Uterus (tissue), 4 donors: ENCODE measurements at places on chromosomes 2 and 18.

DNA sequence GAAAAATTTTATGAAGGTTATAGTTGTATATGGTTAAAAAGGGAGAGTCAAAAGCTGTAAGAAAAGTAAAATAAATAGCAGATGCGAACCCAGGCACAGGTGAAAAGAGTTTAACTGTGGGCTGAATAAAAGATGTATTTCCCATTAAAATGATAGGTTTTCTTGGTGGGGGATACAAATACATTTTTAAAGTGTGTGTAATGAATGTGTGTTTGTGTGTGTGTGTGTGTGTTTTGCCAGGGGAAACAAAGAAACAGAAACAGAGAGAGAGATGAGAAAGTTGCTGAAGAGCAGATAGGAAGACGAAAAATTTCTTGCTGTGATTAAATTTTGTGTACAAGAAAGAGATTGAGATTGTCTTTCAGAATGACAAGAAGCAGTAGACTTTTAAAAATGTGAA lies 12.1 kb downstream of the TFPI start:
- DNase-seq: no peak

DNA sequence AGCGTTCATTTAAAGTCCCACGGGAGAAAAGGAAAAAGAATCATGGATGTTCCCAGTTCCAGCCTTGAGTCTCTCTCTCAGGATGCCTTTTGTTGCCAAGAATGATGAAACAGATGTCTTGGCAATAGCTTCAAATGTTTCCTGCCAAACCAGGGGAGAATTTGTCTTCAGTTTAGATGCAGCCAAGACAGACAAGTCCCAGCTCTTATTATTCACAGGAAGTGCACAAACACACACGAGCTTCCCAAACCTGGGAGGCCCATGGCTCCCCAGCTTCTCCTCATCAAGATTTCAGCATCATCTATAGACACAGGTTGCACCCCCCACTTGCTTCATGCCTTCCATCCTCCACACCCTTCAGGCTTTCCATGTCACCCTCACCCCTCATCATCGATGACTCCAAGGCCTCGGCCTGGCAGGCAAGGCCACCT lies 45.9 kb downstream of the HS1BP3 start:
- DNase-seq: peak; percentile 76

DNA sequence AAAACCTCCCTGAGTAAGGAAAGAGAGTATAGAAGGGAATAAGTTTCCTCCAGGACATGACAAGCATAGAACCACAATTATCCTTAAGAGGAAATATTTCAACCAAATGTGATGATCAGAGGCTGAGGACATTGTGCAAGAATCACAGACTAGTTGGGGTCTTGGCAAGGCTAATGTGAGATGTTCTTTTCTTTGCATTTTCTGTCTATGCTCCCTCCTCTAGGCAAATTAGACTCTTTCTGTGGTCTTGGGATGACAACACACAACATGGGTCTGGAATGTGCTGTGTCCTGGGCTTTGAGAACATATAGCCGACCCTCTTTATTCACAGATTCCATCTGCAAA lies 32.0 kb upstream of the IL1RL1 start:
- DNase-seq: no peak

GRCh38 chr2:64349131-64349530 lies 104.8 kb upstream of the LGALSL start:
- DNase-seq: no peak

GRCh38 chr2:147808520-147808919 lies 36.3 kb upstream of the ACVR2A start:
- no peak for DNase-seq

GRCh38 chr18:49899657-49900330 lies 86.5 kb upstream of the ACAA2 start:
- DNase-seq: no peak

DNA sequence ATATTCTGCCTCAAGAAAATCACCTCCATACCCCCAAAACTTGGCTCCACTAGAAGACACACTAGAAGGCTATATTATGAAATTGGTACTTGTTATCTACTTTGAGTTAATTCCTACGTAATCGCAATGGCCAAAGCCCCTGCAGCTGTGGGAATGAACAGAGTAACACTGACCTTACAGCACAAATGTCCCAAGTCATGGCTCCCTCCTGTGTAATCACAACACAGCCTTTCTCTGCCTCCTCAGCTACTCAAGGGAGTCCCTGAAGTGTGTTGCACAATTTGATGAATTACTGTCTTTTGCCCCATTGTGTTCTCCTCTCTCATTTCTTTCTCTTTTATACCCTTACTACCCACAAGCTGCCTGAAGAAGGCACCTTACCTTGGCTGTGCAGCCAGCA lies 375.2 kb downstream of the ARHGAP15 start:
- DNase-seq: no peak

DNA sequence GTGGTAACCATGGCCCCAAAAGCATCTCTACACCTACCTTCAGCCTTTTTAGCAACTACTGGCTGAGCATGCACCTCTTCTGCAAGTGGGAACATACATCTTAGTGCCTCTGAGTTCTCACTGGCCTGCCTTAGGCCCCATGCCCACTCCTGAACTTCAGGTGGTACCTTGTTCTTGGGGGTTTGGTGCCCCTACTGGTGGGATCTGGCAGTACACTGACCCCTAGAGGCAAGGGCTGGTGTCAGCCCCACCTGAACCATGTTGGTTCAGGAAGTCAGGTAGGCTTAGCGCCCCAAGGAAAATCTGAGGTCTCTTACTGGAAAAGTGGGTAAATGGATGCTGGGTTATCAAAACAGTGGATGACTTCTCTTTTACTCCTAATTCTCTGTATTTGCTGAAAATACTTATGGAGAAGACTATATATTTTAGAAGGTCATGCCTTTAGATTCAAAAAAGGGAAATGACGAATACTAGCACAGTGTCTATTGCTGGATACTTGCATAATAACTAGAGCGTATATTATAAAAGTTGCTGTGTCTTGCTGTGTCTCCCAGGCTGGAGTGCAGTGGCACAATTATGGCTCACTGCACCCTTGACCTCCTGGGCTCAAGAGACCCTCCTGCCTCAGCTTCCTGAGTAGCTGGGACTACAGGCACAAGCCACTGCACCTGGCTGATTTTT lies 84.6 kb downstream of the RAB31 start:
- no peak for DNase-seq

DNA sequence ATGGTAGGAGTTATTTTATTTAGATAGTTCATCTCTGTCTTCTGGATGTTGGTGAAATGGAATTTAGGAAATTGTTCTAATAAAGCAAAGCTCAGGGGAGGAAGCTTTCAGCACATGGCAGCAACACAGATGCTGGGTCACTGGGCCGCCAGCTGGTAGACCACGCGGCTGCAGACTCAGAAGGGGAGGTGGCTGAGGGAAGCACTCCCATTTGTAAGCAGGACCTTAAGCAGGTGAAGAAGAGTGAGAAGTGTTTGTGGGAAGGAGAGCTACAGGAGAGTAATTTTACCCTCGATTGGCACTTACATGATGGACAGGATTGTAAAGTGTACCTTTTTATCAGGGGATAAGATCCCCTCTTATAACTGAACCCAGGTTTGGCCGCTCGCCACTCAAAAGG lies 24.4 kb downstream of the NMS start:
- no peak for DNase-seq

DNA sequence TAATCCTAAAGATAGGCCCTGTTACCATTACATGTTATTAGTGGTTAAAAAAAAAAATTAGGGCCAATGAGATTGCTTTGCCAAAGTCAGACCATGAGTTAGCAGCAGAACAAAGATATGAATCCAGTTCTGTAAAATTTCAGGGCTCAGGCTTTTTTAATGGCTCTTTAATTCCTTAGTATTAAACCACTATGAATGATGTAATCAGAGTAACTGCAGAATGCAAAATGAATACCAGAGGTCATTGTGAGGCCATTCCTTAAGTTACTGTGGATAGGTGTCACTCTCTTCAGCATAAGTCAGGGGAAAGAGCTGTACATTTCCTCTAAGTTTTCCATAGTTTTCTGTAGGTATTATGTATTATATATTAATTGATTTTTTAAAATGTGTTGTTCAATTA lies 42.2 kb upstream of the TBR1 start:
- DNase-seq: no peak

- DNase-seq: no peak
Observed at GRCh38 chr18:38545071-38545470, 979.5 kb upstream of the CELF4 start.

DNA sequence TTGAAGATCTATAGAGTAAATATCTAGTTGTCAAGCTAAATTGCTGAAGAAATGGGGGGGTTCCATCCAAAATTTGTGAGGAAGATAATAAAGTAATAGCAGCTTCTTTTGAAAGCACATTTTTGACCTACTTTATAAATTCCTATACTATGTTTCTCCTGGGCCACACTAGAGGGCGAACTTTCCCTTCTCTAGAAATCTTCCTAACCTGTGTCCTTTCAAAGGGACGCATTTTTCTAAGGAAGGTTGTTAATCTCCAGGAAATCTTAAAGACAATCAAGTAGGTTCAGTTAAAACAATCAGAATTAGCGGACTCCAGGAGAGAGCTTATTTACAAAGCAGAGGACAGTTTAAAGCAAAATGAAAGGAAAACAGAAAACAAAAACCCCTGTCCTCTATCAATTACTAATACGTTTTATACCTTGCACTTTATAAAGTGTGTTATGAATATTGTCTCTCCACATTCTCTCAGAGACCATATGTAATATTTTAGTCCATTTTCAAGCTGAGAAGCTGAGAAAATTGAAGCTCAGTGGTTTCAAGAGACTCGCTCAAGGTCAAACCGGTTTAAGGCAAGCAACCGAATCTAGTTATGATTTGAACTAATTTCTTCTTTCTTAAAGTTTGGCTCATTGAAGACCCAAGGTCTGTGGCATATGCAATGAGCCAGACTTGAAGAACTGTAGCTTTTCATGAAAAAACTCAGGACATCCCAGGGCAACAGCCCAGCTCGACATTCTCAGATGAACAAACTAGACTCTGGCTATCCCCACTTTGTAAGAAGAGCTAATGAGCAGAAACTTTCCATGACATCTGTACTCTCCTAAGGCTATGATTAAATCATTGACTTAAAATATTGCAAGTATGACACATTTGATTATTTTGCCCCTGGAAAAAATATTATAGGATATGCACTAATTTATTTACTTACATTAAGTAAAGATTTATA lies 273.6 kb downstream of the PAX3 start:
- no peak for DNase-seq

- no peak for DNase-seq
Observed at GRCh38 chr2:23599006-23599405, 214.0 kb downstream of the KLHL29 start.

DNA sequence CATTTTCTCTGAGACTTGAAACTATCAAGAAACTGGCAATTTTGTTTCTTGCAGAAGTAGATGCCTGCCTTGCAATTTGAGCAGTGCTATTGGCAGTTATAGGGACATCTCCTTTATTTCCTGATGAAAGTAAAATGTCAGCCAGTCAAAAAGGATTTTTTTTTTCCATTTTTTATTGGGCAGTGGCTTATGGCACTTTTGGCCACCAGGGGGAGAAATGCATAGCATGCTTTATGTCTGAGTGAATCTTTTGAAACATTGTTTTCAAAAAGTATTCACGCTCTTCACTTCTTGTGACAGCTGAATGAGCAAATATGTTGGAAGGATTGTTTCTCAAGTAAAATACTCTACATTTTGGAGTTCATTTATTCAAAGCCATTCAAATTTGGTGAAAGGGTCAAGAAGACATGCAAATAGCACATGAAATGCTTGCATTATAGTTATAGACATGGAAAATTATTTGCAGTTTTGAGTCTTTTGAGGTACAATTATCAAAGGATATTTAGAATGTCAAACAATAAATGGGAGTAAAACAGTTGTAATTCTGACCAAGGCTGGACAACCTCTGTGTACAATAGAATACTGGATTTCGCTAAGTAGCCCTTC lies 491.0 kb downstream of the CDH2 start:
- no peak for DNase-seq

DNA sequence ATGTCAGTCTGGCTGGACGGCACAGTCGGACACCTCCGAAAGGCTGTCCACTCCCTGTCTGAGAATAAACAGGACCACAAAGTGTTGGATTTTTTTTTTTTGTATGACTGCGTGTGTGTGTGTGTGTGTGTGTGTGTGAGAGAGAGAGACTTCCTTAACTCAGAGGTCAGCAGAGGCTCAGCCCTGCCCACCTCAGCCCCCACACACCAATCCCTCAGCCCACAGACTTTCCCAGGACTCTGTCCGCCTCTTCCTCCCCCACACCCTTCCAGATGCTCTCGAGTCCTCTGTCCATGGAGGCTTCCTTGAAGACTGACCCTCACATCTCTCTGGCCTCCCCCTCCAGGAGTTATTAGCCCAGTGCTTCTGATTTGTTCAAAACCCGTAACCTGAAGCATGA lies 147.3 kb downstream of the BCL11A start:
- DNase-seq: no peak

- DNase-seq: no peak
Observed at GRCh38 chr18:9788140-9788539, 80.0 kb downstream of the RAB31 start.

DNA sequence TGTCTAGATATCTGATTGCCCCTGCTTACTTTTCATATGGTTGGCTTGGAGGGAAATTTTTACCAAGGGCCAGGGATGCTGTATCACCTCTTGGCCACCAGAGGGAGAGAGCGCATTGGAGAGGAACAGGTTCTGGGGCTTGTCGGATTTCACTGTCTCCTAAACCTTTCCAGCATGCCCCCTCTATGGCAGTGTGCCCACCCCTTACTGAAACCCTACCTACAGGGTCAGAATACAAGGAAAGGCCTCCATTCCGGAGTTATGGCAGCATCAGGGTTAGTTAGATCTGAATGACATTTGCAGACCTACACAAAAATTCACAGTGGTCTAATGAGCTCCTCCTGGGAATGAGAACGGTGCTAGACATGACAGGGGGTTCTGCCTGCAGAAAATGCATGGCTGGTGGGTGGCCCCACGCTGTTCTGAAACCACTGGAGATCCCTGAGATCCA lies 5.8 kb downstream of the SLC14A2 start:
- DNase-seq: peak; percentile 48

GRCh38 chr2:223887127-223887526 lies 49.7 kb upstream of the AP1S3 start:
- no peak for DNase-seq

GRCh38 chr2:45533771-45534170 lies 77.3 kb downstream of the SRBD1 start:
- no peak for DNase-seq

DNA sequence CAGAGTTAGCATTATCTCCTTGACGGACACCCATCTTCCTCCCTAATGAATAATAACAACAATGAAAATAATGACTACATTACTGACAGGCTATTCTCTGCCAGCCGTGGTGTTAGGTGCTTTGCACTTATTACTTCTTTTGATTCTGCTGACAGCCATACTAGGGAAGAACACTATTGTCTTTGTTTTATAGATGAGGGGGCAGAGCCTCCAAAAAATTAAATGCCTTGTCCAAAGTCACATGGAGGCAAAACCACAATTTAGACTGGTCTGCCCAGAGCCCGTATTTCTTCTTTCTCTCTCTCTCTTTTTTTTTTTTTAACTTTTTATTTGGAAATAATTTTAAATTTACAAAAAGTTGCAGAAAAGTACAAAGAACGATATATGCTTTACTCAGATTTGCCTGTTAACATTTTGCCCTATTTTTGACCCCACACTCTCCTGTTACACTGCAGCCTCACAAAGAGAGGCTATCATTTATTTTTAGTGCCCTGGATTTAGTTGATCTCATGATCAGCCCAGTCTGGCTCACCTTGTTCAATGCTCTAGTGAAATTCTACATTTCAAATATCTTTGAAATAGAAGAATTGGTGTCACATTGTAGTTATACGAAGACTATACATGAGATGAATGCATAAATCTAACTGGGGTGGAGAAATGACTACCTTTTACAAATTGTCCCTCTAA lies 369.4 kb downstream of the LRRTM1 start:
- DNase-seq: no peak

GRCh38 chr2:16899958-16900357 lies 234.3 kb upstream of the CYRIA start:
- DNase-seq: no peak

- no peak for DNase-seq
Observed at GRCh38 chr2:192513575-192513974, 318.8 kb upstream of the TMEFF2 start.
